Keratinocyte (primary cell): ENCODE measurements at places on chromosomes 5 and 9. TPM values are rescaled to one million over a fixed set of nuclear protein-coding genes. Genes with fewer than 3 reads are reported as not detected.

NKD2 gene
- polyA plus RNA-seq: 0.13 TPM in 1 of 3 replicates, not detected in the others

IRGM gene
- polyA plus RNA-seq: 0.07 TPM in 1 of 3 replicates, not detected in the others

DNA sequence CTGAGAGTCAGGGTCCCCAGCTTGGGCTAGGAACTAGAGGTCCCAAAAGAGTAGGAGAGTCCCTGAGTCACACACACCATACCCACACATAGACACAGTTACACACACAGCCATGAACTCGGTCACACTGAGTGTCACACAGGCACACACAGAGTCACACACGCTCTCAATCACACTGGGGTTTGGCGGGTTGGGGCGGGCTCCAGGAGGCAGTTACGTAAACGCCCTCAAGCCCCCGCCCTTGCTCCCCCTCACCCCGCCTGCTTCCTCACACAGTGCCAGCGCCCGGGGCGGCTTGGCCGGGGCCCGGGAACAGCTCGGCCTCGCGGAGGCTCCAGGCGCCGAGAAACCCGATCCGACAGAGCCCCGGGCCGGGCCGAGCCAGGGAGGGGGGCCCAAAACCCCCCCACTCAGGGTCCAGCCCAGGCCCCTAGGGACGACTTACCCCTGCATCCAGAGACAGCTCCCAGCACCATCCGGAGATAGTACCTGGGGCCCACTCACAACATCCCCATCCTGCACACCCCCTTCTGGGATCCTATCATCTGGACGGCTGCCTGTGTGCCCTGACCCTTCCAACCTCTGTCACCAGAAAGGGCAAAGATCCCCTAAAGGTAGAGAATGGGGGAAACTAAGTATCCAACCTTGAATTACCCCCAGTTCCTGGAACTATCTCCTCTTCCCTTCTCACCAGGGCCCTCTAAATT, 3.5 kb upstream of the CNTFR start:
- no peak for DNase-seq

DNA sequence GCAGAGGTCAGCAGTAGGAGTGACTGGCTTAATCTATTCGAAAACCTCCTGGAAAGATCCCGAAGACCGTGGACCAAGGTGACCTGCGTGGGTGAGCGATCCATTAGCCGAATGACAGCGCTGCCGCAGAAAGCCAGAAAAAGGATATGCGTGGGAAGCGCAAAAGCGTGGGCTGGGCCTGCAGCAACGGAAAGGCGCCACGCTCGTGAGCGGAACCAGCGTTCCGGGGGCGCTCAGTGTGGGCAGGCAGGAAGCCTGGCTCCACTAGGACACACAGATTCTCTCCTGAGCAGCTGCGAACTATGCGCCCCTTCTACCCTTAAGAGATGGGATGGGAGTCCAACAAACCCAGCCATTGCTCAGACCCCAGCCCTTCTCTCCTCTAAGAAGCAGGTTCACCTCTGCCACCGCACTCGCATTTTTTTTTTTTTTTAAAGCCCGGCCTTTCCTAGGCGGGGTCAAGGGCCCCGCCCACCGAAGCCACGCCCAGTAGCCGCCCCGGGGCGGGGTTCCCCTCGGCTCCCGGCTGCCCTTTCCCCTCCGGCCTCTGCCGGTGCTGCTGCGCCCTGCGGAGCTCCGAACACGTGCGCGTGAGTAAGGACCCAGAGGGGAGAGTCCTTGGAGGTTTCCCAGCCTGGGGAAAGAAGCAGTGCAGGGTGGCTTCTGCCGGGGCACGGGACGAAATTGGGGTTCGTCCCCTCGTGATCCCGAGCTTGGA, 19.8 kb upstream of the MATR3 start:
- peak; percentile 74 for DNase-seq

WDR31 gene
- polyA plus RNA-seq: 0.94 to 2.3 TPM (median 1.2 TPM) in 3 replicates

GRXCR2 gene
- 0.03 to 0.05 TPM in 2 of 3 replicates, not detected in the other for polyA plus RNA-seq

DNA sequence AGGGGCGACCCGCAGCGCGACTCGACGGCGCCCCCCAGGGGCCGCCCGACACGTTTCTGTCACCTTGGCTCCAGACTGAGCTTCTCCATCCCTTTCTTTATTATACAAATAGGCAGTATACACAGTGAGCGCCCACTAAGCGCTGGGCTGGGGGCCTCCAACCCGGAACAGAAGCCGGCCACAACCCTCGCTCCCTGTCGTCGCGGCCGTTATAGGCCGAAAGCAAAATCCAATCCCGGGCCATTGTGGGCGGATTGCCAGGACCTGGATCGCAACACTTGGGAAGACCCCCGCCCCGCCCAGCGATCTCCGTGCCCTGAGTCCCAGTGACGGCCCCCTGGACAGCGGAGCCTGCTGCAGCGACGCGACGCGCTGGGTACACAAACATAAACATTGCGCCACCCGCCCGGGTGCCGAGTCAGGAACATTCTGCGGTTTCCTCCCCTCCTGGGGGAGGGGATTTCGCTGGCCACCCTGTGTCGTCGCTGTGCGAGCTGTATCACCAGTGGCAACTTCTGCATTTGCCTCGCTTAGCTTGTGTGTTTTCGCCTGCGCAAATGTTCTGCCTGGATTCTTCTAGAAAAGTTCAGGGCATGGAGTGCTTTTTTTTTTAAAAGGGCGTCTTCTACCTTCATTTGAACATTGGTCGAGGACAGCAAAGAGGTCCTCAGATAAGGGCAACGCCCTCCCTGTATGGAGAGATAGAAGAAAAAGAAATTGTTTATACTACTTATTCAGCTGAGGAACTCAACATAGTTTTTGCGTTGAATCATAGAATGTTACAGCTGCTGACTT, 1.3 kb upstream of the DUSP1 start:
- DNase-seq: no peak

SLC34A3 gene
- polyA plus RNA-seq: 0.03 TPM in 1 of 3 replicates, not detected in the others

GRCh38 chr5:102818934-102819333, 63.8 kb downstream of the PAM start:
- DNase-seq: no peak

DNA sequence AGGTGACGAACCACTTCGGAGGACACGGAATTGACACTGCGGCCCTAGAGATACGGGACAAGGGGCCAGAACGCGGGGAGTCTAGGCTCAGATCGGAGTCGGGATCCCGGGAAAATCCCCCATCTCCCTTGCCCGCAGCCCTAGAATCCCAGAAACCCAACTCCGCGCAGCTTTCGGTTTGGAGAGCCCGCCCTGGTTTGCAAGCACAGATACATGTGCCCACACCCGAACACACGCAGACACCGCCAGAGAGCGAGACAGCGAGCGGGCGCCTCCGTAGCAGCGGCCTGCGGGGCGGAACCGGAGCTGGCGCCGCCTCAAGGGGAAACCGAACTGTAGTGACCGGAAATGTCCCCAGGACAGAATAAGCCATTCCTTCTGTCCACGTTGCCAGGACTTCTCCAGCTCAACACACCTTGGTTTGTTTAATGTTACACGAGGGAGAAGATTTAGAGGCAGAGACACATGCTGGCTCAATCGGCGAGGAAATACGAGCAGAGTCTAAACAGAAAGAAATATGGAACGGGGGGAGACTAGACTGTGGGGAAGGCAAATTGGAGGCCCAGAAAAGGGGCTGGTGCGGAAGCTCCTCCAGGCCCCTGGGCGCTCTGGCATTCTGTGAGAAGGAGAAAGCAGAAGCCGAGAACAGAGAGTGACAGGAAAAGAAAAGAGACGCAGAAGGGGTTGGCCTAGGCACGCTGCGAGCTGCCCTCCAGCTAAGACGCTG, 2.9 kb upstream of the PAX5 start:
- no peak for DNase-seq

GRCh38 chr9:13189362-13189761, 90.1 kb downstream of the MPDZ start:
- DNase-seq: no peak
